ENCODE measurements at places on chromosomes 2 and 18.

GRCh38 chr2:14743861-14744260 lies 111.3 kb downstream of the LRATD1 start:
- no peak for DNase-seq

- no peak for DNase-seq
Measured at GRCh38 chr2:49049161-49049560, 105.2 kb downstream of the FSHR start.

GRCh38 chr2:12970861-12971260 lies 254.1 kb downstream of the TRIB2 start:
- DNase-seq = no peak

DNA sequence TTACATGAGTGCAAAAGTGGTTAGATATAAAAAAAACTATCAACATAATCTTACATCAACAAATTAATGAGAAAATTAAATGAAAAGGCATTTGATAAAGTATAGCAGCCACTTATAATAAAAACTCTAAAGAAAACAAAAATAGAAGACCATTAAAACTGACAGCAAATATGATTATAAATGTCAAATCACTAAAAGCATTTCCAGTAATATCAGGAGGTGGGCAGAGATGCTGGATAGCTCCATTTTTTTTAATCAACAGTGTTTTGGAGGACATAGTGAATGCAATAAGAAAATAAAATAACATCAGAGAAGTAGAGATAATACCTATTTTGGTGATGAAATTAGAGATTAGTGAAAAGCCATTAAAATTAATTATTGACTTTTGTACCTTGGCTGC lies 173.4 kb downstream of the LRRTM4 start:
- no peak for DNase-seq

- DNase-seq = no peak
Measured at GRCh38 chr2:20989404-20989803, 54.5 kb downstream of the APOB start.

DNA sequence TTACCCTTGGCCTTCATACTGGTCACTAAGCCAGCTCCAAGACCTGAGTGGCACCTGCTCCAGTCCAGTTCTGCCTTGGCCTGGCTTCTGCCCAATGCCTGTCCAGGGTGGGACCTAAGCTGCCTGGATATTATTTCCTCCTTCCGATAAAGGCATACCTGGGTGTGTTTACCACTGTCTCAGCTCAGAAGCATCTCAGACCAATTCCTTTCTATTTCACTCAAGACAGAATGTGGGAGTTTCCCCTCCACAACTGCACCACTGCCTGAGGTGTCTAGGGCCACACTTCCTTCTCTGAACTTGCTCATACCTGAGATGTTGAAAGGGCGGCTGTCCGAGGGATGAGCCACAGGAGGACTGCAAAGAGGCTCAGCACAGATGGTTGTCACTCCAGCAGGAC lies 18.4 kb upstream of the CAB39 start:
- DNase-seq = no peak

- no peak for DNase-seq
Measured at GRCh38 chr2:192206399-192206798, 11.7 kb upstream of the TMEFF2 start.

- no peak for DNase-seq
Measured at GRCh38 chr2:210269148-210269547, 43.9 kb upstream of the ACADL start.

- DNase-seq = no peak
Measured at GRCh38 chr18:60134806-60135205, 235.0 kb downstream of the PMAIP1 start.

DNA sequence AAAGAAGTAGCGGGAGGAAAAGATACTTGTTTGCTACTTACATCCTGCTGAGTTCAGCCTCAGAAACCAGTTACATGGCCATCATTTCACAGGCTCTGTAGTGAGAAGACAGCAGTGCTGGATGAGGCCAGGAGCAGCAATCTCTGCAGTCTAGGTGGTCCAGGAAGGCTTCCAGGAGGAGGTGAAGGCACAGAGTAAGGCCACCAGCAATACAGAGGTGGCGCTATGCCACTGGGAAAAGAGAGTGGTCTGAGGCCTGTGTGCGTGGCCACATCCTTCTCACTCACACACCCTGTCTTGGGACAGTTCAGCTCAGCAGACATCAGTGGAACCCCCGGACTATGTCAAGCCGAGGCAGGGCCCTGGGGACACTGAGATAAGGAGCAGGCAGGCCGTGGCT lies 162.7 kb downstream of the KLHL29 start:
- no peak for DNase-seq

DNA sequence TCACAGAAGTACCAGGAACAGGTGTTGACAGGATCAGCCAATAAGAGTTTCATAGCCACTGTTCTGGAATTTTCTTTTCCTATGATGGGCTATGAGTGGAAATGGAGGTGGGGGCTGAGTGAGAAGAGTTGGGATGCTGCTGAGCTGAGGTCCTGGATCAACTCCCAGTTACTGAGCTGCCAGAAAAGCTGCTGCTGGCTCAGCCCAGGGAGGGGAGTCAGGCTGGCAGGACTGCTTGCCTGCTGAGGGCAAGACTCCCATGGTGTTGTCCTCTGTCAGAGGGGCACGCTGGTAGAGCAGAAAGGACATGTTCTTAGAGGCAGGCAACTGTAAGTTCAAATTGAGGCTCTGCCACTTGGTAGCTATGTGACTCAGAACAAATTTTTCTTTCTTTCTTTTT lies 11.8 kb downstream of the TPGS2 start:
- no peak for DNase-seq

DNA sequence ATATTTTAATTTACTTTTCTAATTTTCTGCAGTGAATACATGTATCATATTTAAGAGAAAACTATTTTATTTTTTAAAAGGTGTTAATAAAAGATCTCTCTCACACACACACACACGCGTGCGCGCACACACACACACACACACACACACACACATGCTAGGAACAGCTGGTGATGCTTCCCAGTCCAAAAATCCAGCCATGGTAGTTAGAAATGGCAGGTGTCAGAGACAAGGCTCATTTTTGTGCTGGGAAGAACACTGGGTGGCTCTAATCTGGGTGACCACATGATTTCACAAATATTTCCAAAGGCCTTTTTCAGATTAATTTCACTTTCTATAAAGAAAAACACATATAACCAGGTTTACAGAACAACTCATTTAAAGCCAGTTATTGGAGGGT lies 104.5 kb upstream of the NCK2 start:
- no peak for DNase-seq

GRCh38 chr2:104599787-104600510 lies 254.0 kb upstream of the POU3F3 start:
- DNase-seq = peak; percentile 31

GRCh38 chr2:3578987-3579386 lies 3.9 kb downstream of the RPS7 start:
- no peak for DNase-seq

- no peak for DNase-seq
Measured at GRCh38 chr2:18800240-18800971, 211.0 kb upstream of the NT5C1B start.

DNA sequence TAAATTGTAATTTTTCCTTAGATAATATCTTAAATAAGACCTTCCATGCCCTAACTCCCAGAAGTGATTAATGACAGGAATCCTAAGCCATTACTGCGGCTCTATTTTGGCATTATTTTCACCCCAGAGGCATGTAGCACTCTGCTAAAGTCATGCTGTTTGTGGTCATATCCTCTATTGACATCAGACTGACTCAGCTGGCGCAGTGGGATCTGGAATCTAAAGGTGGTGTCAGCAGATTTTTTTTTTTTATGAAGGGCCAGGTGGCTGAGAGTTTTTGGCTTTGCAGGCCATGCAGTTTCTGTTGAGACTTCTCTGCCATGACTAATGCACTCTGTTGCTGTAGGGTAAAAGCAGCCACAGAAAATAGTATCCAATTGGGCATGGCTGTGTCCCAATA lies 64.1 kb upstream of the ACVR1C start:
- DNase-seq = peak; percentile 83

GRCh38 chr2:66508484-66509071 lies 73.7 kb downstream of the MEIS1 start:
- DNase-seq = no peak

GRCh38 chr2:177489719-177490301 lies 97.2 kb downstream of the AGPS start:
- DNase-seq = peak; percentile 22

- peak; percentile 20 for DNase-seq
Measured at GRCh38 chr2:181396256-181397123, 60.7 kb upstream of the ITGA4 start.

- no peak for DNase-seq
Measured at GRCh38 chr2:128445523-128445900, 126.8 kb upstream of the HS6ST1 start.

- DNase-seq = no peak
Measured at GRCh38 chr2:39735648-39736047, 43.4 kb downstream of the THUMPD2 start.

- no peak for DNase-seq
Measured at GRCh38 chr2:121489284-121489683, 41.4 kb upstream of the RNU4ATAC start.

- DNase-seq = no peak
Measured at GRCh38 chr2:232502911-232503808, 15.5 kb upstream of the ECEL1 start.

GRCh38 chr2:23327416-23327815 lies 57.6 kb upstream of the KLHL29 start:
- DNase-seq = no peak

- DNase-seq = no peak
Measured at GRCh38 chr18:2396162-2396505, 175.2 kb downstream of the METTL4 start.

DNA sequence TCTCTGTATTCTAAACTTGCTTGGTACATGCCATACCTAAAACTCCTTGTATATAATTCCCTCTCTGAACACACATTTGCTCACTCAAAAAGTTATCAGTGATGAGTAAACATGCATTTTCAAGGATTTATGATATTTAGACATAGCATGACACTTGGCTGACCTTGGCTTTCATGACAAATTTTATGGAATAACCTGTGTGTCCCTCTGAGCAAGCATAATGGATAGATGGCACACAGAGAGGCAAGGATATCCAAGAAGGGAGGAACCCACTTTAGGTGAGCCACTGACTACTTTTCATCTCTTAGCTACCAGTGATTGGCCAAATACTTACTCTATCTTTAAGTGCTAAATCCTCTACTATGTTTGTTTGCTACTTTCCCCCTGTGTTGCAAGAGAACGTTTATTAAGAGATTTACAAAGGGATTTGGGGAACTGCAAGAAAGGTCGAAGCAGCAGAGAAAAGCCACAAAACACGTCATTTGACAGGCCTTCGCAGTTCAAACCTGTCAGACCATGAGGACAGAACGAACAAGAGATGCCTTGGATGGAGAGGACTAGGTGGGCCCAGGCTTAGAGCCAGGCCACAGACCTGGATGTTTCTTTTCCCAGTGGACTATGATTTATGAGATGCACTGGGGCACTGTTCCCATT lies 379.9 kb downstream of the NBAS start:
- no peak for DNase-seq

GRCh38 chr2:102037681-102038080 lies 45.9 kb downstream of the IL1R2 start:
- no peak for DNase-seq

- no peak for DNase-seq
Measured at GRCh38 chr2:39975476-39976020, 196.5 kb upstream of the THUMPD2 start.

DNA sequence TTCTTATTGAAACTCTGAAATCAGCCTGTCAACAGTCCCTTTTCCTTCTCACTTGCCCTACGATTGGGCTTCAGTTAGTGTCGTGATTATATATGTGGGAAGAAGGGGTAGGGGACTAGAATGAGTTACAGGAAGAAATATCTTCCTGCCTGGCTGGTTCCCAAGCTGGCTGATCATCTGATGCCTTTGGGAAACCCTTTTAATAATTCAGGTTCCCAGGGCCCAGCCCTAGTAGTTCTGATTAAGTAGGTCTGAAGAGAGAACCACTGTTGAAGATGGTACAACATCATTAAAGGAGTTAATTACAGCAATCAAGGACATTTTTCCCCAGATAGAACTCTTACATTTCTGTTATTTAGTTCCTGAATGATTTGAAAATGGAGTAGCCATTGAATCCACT lies 110.1 kb upstream of the EML6 start:
- no peak for DNase-seq

DNA sequence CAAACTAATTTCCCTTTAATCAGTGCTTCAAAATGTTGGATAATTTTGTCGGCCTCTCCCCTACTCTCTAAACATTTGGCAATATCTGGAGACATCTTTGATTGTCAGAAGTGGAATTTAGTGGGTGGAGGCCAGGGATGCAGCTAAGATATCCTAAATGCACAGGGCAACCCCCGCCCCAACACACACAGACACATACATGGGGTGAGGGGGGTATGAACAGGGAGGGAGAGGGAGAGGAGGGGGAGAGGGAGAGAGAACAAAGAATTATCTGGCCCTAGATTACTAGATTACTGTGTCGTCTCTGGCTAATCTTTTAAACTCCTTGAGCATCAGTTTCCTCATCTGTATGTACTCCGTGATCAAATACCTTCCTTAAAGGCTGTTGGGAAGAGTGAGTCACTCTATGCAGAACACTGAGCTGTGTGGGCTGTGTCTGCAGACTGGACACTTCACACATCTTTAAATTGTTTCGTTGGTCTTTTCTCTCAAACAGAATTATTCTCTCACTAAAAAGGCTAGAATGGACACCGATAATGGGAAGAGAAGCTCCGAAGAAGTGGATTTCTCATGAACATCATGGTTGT lies 2.9 kb downstream of the RNF149 start:
- DNase-seq = no peak

GRCh38 chr18:35458677-35459441 lies 38.9 kb downstream of the INO80C start:
- DNase-seq = no peak

GRCh38 chr18:24937639-24938275 lies 414.2 kb downstream of the ZNF521 start:
- DNase-seq = no peak

GRCh38 chr18:69567813-69568488 lies 167.3 kb downstream of the DOK6 start:
- no peak for DNase-seq

DNA sequence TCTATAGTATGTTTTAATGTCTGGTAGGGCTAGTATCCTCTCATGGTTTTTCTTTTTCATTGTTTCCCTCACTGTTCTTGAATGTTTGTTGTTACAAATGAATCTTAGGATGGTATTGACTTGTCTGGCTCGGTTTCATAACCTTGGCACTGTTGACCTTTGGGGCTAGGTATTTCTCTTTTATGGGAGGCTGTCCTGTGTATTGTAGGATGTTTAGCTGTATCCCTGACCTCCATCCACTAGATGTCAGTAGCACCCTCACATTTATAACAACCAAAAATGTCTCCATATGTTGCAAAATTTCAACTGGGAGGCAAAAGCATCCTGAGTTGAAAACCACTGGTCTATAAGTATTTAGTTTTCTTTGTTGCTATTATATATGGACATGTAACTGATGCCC lies 7.0 kb upstream of the AOX1 start:
- DNase-seq = no peak

- no peak for DNase-seq
Measured at GRCh38 chr2:241769819-241770184, 6.8 kb upstream of the GAL3ST2 start.

- no peak for DNase-seq
Measured at GRCh38 chr2:3299703-3300102, 77.9 kb downstream of the EIPR1 start.

- DNase-seq = no peak
Measured at GRCh38 chr2:216989340-216990129, 129.7 kb upstream of the TNP1 start.

Data from fibroblast of skin of left biceps (primary cell).